ENCODE measurements at places on chromosomes 1 and 21.
A peak's percentile ranks its signal among the peaks of the same experiment; 100 is the strongest.

GRCh38 chr21:30579346-30579745 is 10.9 kb downstream of the KRTAP22-2 start:
- DNase-seq = no peak

DNA sequence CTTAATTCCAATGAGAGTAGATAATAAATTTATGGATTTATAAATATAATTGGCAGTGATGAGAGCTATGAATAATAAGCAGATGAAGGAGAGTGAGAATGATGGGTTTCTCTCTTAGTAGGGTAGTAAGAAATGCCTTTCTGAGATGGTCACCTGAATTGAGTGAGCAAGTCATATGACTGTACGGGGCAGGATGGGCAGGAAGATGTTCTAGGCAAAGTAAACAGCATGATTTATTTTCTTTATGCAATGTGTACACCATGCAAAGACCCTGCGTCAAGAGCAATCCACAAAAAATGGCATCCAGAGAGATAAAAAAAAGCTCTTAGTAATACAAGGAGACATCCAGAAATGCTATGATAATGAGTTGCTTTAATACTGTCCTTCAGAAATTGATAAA is 409.9 kb downstream of the HLX start:
- no peak for DNase-seq

DNA sequence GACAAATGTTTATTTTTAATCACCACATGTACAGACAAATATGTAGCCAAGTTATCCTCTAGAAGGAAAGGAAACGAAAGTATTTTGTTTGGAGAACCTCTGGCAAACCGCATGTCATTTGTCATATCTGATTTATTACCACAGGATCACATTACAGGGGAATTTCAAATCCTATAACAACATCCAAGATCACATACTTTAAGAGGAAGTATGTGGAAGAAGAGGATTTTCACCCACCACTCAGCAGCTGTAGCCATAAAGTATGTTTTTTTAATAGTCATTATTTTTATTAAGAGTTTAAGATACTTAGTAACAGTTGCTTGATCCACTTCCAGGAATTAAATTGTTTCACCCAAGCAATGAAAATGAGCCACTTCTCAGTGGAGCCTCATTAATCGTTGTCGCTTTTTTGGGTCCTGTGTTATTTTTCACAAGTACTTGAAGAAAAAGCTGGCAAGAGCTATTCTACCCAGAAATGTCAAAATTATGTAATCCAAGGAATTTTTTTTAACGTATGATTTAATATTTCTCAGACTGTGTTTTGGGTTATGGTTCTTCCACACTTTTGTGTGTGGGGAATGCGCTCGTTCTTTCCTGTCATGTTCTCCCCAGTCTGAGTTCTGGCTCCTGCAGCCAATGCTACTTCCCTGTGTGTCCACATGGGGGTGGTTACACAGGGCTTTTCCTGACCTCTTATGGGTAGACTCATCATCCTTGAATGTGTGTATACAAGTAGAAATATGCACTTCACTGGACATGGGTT is 6.9 kb downstream of the SERTAD4 start:
- DNase-seq = no peak

- DNase-seq = no peak
These were observed 253.1 kb upstream of the IRF2BP2 start for GRCh38 chr1:234862944-234863515.

DNA sequence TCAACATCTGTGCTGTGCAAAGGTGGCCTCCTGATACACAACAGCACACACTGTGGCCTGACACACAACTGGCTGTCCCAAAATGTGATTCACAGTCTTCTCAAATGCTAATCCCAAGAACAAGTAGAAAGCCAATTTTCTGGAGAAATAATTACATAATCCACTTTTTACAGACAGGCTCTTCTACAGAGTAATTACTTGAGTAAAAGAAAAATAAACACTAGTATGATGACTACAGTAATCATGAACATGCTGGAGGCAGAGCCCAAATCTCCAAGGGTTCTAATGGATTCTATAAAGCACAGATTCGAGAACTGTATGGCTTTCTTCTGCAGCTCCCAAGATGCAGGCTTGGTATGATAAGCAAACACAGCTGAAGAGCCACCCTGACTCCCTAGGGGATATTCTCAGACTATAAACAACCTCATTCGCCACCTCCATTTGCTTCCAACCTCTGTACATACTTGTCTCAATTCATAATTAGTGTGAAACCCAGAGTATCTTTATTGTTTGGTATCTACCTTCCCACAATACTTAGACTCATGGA is 81.9 kb downstream of the SIPA1L2 start:
- DNase-seq = no peak

GRCh38 chr1:218717575-218717974 is 372.4 kb downstream of the TGFB2 start:
- no peak for DNase-seq

GRCh38 chr1:21594501-21594900 is 74.7 kb downstream of the RAP1GAP start:
- DNase-seq = no peak

GRCh38 chr21:21969211-21969610 is 971.0 kb downstream of the NCAM2 start:
- DNase-seq = no peak

DNA sequence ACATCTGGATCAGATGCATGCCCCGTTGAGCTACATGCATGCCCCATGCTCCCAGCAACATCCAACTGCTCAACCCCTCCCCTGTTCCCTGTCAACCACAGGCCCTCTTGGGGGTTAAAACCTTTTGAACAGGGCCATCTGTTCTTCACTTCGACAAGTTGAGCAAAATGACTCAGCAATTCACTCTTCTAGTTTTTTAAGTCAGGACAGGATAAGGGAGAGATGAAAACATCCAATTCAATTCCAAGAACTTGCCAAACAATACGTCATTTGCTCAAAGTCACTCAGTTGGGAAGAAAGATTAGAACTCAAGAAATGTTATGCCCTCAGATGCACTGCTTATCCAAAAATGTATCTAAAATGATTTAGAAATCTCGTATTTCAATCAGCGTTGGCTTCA is 46.1 kb upstream of the MTF2 start:
- DNase-seq = no peak

GRCh38 chr1:58859769-58860485 is 76.1 kb upstream of the JUN start:
- DNase-seq = no peak

DNA sequence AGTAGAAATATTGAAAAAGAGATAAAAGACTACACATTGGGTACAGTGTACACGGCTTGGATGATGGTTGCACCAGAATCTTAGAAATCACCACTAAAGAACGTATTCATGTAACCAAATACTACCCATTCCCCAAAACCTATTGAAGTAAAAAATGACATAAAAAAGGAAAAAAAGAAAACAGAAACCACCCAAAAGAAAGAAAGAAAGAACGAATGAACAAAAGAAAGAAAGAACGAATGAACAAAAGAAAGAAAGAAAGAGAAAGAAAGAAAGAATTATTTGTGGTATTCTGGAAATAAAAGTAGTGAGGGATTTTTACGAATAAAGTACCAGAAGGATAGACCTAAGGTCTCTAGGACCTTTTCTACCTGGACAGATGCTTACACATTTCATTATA is 42.1 kb downstream of the PHACTR4 start:
- DNase-seq = no peak

DNA sequence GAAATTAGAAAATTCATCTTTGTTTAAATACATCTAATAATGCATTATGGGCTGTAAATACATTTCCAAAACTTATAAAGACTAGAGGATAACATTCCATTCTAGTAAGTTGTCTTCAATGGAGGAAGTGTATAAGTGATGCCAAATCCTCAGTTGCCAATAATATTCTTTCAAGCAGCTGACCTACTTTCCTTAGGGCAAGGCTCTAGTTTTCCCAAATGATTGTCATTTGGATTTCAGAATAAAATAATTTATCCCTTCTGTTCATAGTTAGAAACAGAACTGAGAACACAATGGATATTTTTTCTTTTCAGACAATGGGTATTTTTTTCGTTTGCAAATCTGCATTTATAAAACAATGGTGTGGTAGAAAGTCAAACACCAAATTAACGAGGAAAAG is 354.9 kb upstream of the ADAMTS5 start:
- DNase-seq = no peak

GRCh38 chr21:25039461-25040380 is 567.6 kb downstream of the MRPL39 start:
- no peak for DNase-seq

- no peak for DNase-seq
These were observed 103.1 kb downstream of the MRPS6 start for GRCh38 chr21:34176448-34176847.

DNA sequence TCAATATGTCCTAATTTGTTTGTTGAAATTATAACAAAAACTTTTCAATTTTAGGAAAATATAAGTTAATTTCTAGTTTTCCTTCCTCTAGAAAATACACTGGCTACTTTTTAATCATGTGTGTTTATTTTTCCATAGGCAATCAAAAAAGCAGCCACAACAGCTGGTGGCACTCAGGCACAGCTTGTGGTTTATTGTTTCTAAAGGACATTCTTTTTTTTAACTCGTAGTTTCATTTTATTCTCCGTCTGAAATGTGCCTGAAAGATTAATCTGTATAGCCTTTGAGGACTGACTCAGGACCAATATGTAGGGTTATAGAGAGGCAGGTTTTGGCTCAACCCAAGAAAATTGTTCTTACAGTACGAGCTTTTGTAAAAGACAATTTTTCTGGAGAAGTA is 20.7 kb upstream of the STX12 start:
- DNase-seq = no peak

- DNase-seq = no peak
These were observed 99.5 kb upstream of the BMP8A start for GRCh38 chr1:39391691-39392679.

GRCh38 chr21:15976807-15977206 is 247.0 kb downstream of the USP25 start:
- DNase-seq = no peak

DNA sequence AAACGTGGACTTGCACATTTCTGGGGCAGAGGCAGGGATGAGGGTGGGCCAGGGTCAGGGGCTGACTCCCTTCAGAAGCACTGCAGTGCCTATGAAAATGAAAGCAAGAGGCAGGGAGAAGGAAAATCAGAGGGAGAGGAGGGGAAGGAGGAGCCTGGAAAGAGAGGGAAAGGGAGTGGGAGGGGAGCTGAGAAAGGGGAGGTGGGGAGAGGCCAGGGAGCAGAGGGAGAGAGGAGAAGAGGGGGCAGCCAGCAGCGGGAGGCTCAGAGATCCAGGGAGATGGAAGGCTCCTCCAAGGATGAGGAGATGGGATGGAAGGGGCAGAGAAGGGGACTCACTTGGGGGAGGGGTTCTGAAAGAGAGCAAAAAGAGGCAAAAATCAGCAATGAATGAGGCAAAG is 96.3 kb upstream of the KLHDC7A start:
- DNase-seq = no peak

GRCh38 chr1:48831120-48831978 is 54.7 kb upstream of the BEND5 start:
- no peak for DNase-seq

GRCh38 chr21:14526836-14527695 is 19.0 kb downstream of the SAMSN1 start:
- DNase-seq = no peak

- no peak for DNase-seq
These were observed 254.8 kb downstream of the ZNF648 start for GRCh38 chr1:181806746-181807145.

DNA sequence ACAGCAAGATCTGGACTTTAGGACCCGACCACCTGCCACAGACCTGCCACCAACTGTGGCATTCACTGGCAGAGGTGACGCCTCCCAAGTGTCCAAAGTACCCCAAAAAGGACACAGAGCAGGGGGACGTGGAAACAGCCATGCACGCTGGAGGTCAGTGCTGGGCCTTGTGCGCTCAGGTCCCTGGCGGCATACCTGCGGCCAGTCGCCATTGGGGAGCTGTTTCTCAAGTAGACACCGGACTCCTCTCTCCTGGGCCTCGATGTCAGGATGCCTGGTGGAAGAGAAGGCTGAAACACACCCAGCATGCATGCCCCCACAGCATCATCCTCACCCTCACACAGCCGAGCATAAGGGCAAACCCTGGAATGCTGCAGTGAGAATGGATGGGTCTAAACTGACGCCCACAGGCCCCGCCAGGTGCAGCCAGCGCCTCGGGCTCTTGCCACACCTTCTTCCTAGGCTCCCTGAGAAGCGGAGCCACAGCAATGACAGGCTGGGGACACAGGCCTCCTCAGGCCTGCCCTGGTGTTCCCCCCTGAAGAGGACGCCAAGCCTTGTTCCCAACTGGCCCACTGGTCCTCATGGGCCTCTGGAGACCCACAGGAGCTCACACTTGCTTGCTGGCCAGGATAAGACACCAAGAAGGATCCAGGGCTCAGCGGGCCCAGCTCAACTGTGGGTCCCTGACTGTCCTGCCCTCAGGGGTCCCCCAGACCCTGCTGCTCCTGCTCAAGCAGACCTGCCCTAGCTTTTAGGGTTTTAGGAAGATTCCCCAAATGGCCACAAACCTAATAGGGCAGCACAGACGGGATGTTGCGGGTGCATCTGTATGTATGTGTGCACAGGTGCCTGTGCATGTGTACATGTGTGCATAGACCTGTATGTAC is 7.7 kb upstream of the SPATC1L start:
- no peak for DNase-seq

GRCh38 chr1:225458222-225458631 is 30.4 kb upstream of the LBR start:
- DNase-seq = no peak

DNA sequence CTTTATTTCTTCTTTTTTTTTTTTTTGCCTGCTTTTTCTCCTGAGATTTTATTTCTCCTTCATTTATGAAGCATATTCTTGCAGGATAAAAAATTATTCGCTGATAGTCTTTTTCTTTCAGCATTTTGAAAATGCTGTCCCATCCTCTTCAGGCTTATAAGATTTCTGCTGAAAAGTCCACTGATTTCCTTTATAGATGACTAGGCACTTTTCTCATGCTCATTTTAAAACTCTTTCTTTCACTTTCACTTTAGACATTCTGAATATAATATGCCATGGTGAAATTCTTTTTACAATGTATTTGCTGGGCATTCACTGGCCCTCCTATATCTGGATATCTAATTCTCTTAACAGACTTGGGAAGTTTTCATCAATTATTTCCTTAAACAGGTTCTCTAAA is 25.5 kb upstream of the GTF2B start:
- no peak for DNase-seq

DNA sequence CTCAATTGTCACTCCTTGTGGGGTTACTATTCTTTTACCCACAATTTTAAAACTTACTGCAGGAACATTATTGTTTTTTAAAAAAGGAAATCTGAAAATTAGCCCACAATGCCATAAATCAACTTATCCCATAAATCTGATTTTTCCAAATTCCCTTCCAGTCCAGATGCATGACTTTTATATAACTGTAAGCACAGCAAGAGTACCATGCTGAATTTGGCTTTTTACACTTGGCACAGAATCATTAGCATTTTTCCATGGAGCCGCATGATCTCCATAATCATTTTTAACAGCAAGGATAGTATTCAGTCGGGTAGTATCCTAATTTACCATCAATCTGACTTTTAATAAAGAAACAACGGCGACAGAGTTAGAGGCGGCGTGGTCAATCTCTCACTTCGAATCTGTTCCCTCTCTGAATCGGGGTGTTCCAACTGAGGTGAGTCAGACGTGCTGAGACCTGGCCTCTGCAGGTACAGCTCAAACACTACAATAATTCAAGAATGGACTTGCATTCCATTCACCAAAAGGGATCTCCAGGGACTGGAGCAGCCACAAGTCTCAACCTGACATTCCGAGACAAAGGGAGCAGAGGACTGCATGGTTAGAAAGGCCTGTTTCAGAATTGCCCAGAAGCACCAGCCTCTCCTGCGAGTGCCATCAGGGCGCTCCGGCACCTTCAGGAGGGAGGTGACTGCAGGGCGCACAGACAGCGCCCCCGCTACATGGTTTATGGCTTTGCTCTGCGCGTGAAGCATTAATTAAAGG is 48.9 kb downstream of the SLC66A1 start:
- DNase-seq = no peak

- DNase-seq = peak; percentile 51
These were observed 93.9 kb upstream of the PPM1J start for GRCh38 chr1:112808861-112809684.
